HS-27A (cell line): ENCODE measurements at places on chromosomes 12 and 14.

DNA sequence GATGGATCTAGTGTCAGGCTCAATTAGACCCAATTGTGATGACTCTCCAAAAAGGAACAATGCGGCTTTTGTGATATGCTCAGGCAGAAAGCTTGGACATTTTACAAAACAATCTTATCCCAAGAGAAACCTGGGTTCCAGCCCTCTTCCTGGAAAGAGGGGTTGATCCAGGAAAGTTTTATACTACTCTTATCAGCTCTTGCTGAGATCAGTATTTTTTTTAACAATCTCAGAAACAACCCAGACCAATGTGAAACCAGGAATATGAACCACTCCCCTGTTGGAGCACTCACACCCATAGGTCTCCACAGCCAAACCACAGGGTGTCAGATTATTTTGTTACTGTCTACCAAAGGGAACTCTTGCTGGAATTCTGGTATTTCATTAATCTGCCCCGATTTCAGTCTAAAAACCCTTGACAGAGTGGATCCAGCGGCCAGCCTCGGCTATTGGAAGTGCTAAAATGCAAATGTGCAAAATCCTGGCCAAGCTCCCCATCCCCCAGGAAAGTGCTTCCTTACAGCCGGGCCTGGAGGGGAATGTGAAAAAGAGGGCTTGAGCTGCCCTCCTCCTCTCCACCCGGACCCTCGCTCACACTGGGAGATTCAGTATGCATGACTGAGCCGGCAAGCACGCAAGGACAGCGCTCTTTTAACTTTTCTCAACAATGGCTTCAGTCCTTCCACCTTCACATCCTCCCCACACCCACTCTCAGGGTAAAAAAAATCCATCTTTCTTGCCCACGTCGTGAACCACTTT lies 4.0 kb downstream of the FBXL14 start:
- no peak for DNase-seq

DNA sequence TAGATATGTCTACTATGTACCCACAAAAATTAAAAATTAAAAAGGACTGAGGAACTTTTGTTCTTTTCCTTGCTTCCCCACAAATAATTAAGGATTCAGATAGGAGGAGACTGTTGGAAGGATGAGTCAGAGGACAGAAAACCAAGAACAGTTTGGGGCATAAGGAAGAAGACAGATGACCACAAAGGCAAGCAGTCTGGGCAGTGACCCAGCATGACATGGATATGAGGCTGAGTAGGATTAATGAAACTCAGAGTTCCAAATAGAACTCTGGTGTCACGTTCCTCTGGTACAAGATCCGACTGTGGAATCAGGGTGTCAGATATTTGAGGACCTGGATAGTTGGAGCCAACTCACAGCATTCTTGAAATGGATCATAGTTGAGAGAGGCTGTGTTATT lies 89.3 kb upstream of the SLC38A4 start:
- peak; percentile 84 for DNase-seq

DNA sequence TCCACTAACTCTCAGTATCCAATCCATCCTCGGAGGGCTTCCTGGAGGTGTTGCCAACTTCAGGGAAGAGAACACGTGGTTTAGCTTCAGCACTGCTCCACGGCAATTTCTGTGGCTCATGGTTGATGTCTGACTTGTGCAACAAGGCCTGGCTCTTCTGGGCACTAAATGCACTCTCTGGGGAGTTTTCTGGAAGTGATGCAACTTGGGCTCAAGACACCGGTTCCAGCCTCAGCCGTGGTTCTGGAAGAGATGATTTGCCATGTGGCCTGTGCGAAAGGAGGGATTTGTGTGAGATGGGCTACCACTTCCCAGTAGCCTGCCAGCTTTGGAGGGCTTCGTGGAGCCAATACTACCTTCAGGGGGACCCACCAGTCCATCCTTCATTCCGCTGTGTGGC lies 118.6 kb upstream of the RTL1 start:
- no peak for DNase-seq

DNA sequence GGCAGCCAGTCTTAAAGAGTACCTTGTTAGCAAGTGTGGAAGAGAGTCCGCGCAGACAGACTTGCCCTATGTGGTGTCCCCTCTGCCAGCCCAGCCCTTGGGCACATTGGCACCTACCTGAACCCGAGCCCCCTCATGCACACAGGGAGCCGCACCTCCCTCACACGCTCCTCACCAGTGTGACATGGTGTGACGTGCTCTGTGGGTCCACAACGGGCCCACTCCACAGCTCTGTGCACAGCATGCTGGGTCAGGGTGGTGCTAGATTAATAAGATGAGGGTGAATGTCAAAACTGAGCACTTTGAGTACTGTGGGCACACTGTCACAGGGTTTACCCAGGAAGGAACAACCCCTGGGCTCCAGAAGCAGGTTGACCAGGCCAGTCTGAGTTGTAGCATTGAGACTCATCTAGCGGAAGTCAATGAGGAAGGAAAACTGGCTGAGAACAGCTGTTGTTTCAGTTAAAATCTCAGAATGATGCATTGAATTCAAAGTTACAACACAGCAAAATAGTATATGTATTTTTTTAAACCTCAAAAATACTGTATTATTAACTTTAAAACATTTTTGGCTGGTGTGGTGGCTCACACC lies 53.4 kb upstream of the AMN start:
- no peak for DNase-seq
